Activated CD8-positive, alpha-beta T cell treated with anti-CD3 and anti-CD28 coated beads for 36 hours (primary cell): ENCODE measurements at places on chromosomes 7 and 10. TPM values are rescaled to one million over a fixed set of nuclear protein-coding genes. Genes with fewer than 3 reads are reported as not detected.

SPDYE11 gene
- total RNA-seq, result not detected

HOXA6 gene
- total RNA-seq, result not detected

PNLIPRP3 gene
- total RNA-seq, result not detected

FAM25C gene
- not detected for total RNA-seq

CALML5 gene
- total RNA-seq, result not detected

GCK gene
- total RNA-seq, result 2.1 TPM

OPTN gene
- total RNA-seq, result 32.0 TPM

ARHGEF5 gene
- 7.5 TPM for total RNA-seq

KCP gene
- not detected for total RNA-seq

SERPINE1 gene
- total RNA-seq, result 1.3 TPM

GRCh38 chr7:111560773-111561653, 1.3 kb downstream of the IMMP2L start:
- peaks cover 39% of the 10 kb centered on the region for H3K36me3 ChIP-seq
- peak overlapping the region; percentile 92 for H3K4me3 ChIP-seq
- peaks cover 38% of the 10 kb centered on the region for H3K4me1 ChIP-seq
- DNase-seq, result no peak
- peak overlapping the region; percentile 94 for H3K27ac ChIP-seq

GRCh38 chr10:63105225-63106110, 27.7 kb upstream of the NRBF2 start:
- H3K27ac ChIP-seq, result no peak overlapping the region
- no peak overlapping the region for H3K4me3 ChIP-seq
- H3K27me3 ChIP-seq, result peaks cover 10% of the 10 kb centered on the region
- no peak for DNase-seq
- no peaks in the 10 kb centered on the region for H3K4me1 ChIP-seq

DNA sequence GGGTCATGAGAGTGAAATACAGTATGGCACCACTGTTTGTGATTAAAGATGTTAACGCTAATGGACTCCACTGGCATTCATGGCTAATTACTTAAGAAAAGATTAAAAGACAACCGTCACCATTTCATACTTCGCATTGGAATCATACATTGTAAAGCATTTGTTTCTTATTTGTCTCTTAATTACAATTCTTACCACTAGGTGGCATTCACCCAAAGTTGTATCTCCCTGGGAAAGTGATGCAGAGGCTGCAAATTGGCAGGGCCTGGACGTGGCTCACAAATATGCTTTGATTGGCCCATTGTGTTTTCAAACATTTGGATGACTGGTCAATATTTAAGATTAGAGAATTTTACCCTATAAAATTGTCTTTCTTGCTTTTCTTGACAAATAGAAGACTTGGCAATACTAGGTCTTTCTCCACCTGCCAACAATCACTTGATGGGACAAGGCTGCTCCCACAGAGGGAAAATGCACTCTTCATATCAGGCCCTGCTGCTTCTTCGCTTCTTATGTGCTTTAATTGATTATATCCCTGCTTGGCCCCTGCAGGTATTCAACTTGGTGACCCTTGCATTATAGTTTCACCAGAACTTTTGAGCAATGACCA, 72.1 kb upstream of the STARD3NL start:
- no peak overlapping the region for H3K4me3 ChIP-seq
- peaks cover 8% of the 10 kb centered on the region for H3K27me3 ChIP-seq
- H3K4me1 ChIP-seq, result peaks cover 2% of the 10 kb centered on the region
- no peaks in the 10 kb centered on the region for H3K36me3 ChIP-seq
- DNase-seq, result peak; percentile 28
- no peak overlapping the region for H3K27ac ChIP-seq

- H3K36me3 ChIP-seq, result no peaks in the 10 kb centered on the region
- no peak overlapping the region for H3K27ac ChIP-seq
- H3K27me3 ChIP-seq, result peaks cover 15% of the 10 kb centered on the region
- H3K4me1 ChIP-seq, result no peaks in the 10 kb centered on the region
- peak; percentile 64 for DNase-seq
Measured at GRCh38 chr7:104848138-104848990, 165.6 kb upstream of the KMT2E start.

DNA sequence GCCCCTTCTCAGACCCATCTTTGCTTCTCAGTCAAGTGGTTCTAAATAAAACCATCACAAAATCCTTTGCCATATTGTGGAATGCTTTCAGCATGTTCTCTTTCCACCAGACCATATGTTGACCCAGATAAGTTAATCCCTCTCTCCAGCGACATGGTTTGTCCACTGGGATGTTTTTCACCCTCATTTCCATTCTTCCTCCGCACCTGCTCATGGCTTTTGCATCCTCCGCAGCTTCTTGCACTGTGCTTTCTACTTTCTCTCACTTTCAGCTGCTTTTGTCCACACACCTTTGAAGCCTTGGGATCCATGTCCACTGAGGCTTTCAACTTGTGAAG, 52.3 kb upstream of the WAC start:
- no peaks in the 10 kb centered on the region for H3K4me1 ChIP-seq
- no peaks in the 10 kb centered on the region for H3K36me3 ChIP-seq
- DNase-seq, result no peak
- peaks cover 1% of the 10 kb centered on the region for H3K27me3 ChIP-seq
- H3K27ac ChIP-seq, result no peak overlapping the region
- H3K4me3 ChIP-seq, result no peak overlapping the region

DNA sequence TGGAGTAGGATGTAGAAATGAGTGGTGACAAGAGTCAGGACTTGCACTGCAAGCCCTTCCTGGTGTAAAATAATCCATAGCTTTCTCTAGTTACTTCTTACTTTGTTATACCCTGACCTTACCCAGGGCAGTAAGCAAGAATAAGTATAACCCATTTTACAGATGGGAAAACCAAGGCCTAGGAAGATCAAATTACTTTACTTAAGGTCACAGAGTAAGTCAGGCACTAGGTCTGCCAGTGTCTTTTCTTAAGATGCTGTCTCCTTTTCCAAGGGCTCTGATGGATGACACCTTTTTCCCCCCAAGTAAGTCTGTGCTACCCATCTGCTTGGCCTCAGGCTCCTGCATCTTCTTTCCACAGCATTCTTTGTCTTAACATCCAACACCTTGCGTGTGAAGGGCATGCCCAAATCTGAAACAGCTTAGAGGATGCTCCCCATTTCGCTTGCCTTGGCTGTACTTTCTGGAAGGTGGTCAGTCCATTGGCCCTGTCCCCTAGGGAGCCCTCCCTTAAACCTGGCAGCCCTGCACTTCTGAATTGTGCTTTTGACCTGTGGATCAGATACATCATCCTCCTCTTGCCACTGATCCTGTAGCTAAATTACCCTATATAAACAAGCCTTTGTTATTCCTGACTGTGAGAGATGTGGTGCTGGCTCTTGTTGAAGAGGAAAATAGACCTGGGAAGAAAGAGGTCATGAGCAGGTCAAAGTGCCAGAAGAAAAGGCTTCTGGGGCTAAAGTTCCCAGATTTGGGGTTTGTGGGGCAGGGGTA, 168.6 kb downstream of the LRMDA start:
- no peak for DNase-seq
- no peaks in the 10 kb centered on the region for H3K36me3 ChIP-seq
- H3K4me3 ChIP-seq, result no peak overlapping the region

DNA sequence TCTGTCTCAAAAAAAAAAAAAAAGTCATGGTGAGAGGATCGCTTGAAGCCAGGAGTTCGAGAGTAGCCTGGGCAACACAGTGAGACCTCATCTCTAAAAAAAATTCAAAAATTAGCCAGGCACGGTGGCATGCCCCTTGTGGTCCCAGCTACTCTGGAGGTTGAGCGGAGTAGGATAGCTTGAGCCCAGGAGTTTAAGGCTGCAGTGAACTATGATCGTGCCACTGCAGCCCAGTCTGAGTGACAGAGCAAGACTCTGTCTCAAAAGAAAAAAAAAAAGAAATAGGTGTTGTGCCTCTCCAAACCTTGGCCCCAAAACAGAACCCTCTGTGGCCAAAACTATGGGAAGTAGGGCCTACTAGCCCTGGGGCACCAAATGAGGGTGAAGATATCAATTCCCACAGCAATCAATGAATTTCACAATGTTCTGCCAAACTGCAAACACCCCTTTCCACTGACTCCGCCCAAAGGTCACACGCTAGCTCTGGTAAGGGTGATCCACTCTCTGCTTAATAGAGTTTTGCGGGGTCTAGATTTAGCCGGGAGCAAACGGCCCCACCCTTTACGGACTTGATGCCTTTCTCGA, 16.9 kb downstream of the SSC4D start:
- H3K4me3 ChIP-seq, result peak overlapping the region; percentile 73
- peak overlapping the region; percentile 97 for H3K27ac ChIP-seq
- H3K36me3 ChIP-seq, result no peaks in the 10 kb centered on the region
- peaks cover 15% of the 10 kb centered on the region for H3K4me1 ChIP-seq
- no peaks in the 10 kb centered on the region for H3K27me3 ChIP-seq
- no peak for DNase-seq

DNA sequence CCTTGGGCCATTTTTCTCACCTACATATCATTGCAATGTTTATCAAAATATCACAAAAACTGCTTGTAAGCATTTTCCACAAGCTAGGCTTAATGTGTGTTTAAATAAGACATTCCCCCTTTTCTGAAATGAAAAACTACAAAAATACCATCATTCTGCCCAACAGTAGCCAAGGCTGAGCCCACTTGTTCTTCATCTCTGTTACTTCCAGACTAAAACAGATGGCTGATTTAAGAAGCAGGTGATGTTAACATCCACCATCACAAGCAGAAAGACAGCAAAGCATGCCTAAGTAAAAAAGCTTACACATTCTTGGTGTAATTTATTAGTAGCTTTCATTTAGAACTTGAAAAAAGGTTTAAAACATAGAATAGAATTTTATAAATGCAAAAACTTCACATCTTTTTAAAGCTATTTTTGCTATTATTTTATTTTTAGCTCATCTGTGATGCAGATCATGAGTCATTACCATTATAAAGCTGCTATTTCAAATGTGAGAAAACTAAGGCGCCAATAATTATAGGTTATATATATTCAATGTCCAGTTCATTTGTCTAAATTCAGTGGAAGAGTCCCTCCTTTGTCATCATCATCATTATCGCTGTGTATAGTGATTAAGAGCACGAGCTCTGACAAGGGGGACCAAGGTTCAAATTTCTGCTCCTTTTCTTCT, 109.4 kb downstream of the RELN start:
- no peak overlapping the region for H3K27ac ChIP-seq
- no peak for DNase-seq
- no peaks in the 10 kb centered on the region for H3K36me3 ChIP-seq
- peaks cover 4% of the 10 kb centered on the region for H3K27me3 ChIP-seq

- H3K4me3 ChIP-seq, result no peak within 1 kb of the TSS
- peaks cover 4% of the 10 kb centered on the region for H3K27me3 ChIP-seq
- no peak within 1 kb of the TSS for H3K27ac ChIP-seq
- peaks cover 13% of the 10 kb centered on the region for H3K36me3 ChIP-seq
Measured at GRCh38 chr7:130207642-130208041, at the start of gene SSMEM1. Gene SSMEM1 (plus strand): TSS chr7:130207860. CDS start chr7:130207911, 51 bp downstream.

DNA sequence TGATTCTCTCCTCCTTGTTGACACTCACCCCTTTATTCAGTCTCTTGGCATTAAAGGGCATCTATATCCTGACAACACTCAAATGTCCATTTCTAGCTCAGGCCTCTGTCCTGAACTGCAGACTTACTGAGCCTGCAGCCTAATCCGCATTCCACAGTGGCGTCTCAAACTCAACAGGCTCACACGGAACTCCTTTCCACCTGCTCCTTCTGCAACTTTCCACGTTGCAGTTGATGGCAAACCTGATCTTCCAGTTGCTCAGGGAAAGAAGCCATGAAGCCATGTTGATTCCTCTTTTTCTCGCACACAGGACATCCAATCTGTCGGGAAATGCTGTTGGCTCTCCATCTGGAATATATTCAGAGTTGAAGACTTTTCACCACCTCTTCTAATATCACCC, 522.4 kb downstream of the CCSER2 start:
- no peaks in the 10 kb centered on the region for H3K27me3 ChIP-seq
- H3K27ac ChIP-seq, result no peak overlapping the region
- H3K4me3 ChIP-seq, result no peak overlapping the region
- no peaks in the 10 kb centered on the region for H3K4me1 ChIP-seq
- no peak for DNase-seq

DNA sequence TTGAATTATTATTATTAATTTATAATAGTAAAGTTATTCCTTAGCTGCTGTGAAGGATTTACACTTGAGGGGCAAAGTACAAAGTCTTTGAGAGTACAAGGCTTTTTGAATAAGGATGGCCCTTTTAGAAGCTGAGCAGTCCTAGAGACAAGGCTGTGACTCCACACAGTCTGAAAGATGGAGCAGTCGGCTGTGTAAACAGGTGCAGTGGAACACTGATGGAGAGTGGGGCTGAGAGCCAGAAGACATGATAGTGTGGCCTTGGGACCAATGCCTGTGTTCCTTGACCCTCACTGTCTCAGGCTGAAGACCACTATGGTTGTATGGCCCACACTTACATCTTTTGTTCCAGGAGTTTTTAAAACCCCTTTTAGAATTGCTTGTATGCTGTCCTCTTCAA, 311.2 kb upstream of the PHF14 start:
- no peaks in the 10 kb centered on the region for H3K36me3 ChIP-seq
- no peak for DNase-seq
- H3K4me3 ChIP-seq, result no peak overlapping the region
- H3K27me3 ChIP-seq, result peaks cover 2% of the 10 kb centered on the region
- H3K4me1 ChIP-seq, result peaks cover 2% of the 10 kb centered on the region

DNA sequence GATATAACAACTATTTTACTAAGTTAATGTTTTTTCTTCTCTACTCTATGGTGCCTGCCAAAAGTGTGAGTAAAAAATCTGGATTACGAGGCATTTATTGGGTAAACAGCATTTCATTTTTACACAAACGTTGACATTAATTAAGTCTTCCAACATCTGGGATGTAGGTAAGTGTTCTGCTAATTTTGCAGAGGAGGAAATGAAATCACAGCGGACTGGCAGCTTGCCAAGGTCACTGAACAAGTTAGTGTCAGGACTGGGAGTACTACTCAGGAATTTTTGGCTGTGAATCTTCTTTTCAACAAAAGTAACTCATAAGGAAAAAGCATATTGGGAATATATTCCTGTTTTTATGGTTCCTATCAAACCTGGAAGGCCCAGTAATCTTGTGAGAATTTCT, 612.1 kb upstream of the FZD8 start:
- H3K4me3 ChIP-seq, result no peak overlapping the region
- no peak for DNase-seq
- no peaks in the 10 kb centered on the region for H3K27me3 ChIP-seq
- no peaks in the 10 kb centered on the region for H3K4me1 ChIP-seq
- H3K36me3 ChIP-seq, result no peaks in the 10 kb centered on the region

DNA sequence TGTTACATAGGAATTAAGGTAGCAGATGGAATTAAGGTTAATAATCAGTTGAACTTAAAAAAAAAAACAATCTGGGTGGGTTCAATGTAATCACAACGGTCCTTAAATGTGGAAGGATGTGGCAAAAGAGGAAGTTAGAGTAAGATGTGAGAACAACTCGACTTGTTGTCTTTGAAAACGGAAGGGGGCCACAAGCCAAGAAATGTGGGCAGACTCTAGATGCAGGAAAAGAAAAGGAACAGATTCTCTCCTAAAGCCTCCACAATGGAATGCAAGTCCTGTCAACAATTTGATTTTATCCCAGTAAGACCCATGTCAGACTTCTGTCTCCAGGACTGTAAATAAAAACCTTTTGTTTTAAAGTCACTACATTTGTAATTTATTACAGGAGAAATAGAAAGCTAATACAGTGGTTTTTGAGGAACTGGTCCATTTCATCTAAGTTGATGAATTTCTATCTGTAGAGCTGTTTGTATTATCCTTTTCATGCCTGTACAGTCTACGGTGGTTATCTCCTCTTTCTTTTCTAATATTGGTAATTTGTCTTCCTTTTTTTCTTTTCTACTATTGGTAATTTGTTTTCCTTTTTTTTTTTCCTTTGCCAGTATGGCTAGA, 8.6 kb downstream of the MCMBP start:
- no peak for DNase-seq
- H3K27ac ChIP-seq, result no peak overlapping the region
- H3K36me3 ChIP-seq, result peaks cover 39% of the 10 kb centered on the region
- H3K27me3 ChIP-seq, result no peaks in the 10 kb centered on the region
